ENCODE measurements at places on chromosomes 6 and 20.
A peak's percentile ranks its signal among the peaks of the same experiment; 100 is the strongest.

- DNase-seq = no peak
These were observed 1.1 kb upstream of the TRAM2 start for GRCh38 chr6:52577778-52578463.

- DNase-seq = no peak
These were observed 1.5 kb downstream of the DEK start for GRCh38 chr6:18262702-18263417.

DNA sequence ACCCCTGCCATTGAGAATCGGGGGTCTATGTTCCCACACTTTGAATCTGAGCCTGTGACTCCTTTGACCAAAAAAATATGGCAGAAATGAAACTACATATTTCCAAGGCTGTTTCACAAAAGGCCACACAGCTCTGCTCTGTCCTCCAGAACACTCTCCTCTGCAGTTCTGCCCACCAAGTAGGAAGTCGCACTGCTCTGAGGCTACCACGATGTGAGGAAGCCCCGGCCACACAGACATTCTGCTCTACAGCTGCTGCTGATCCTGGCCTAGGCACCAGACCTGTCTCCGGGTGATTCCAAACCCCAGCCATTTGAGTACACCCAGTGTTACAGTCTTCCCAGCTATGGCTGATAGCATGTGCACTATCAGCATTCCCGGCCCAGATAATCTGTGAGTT is 85.1 kb downstream of the LYRM4 start:
- no peak for DNase-seq

GRCh38 chr6:71197267-71197666 is 91.3 kb upstream of the OGFRL1 start:
- DNase-seq = no peak

DNA sequence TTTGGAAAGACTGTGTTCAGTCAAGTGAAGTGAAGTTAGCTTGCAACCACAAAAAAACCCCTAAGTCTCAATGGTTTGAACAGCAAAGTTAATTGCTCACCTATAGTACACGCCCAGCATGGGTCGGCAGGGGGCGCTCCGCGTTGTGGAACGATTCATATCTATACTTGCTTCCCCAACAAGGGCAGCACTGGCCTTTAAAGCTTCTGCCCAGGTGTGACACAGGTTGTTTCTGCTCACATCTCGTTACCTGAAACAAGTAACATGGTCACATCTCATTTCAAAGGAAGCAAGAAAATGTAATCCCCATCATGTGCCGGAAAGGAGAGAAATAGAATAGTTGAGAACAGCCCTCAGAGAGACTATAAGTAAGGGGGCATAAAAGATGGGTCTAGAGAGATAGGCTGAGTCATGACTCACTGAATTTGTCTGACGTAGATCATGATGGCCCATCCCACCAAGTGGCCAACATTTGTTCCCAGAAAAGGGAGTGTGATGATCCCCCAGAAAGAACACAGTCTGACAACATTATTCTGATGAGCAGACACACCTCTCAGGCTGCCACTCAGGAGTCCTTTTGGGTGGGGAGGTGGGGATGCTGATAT is 29.0 kb downstream of the HNF4A start:
- DNase-seq = peak; percentile 72

GRCh38 chr6:21869085-21869771 is 275.7 kb downstream of the SOX4 start:
- no peak for DNase-seq

DNA sequence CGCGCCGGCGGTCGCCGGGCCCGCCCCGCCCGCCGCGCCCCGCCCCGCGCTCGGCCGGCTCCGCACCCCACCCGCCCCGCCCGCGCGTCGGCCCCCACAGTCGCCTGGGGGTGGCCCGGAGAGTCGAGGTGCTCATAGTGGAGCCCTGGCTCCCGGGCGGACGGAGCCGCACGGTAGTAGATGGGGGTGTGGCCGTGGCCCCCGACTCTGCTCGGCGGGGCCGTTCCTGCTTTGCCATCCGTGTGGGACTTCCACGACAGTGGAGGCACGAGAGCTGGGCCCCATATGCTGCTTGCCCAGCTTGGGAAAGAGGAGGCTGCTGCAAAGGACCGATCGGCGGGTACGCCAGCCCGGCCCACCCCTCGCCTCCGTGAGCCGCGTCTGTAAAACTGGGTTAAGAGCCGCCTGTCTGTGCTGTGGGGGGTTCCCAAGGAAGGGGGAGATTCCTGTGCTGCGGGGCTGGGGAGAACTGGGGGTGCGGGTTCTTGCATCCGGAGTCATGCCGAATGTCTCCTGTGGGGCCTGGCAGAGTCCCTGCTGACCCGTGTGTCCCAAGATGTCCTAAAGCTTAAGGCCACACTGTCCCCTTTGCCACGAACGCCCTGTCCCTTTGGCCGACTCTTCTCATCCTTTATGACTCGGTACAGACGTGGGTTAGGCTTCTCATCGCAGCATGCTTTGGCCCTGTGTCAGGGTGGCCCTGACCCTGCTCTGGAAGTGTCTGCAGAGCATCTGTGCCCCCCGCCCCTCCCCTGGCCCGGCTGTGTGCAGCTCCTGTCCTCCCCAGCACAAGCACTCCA is at the start of gene OPRL1:
Gene OPRL1 (plus strand): TSS at position 70 of the 800 bp plus-strand sequence. CDS start 12,639 bp downstream, outside the sequence.
- DNase-seq = no peak

- no peak for DNase-seq
These were observed 92.4 kb downstream of the NCR2 start for GRCh38 chr6:41427642-41428335.

DNA sequence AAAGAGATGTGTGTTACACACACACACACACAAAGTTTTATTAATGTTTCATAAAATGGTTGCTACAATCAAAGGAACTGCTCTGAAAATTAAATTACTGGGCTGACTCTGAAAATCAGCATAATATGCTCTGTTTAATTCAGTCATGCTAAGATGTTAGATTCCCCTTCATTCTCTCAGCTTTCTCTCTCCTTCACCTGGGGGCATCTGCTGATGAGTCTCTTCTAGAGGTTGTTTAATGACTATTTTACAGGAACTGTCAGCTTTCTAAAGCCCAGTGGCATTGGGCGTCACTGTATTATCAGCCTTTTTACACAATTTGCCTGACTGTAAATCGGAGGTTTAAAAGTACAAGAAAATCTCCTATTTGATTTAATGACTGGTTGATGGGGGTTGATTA is 559.7 kb upstream of the POU3F2 start:
- no peak for DNase-seq
